Astrocyte of the cerebellum (primary cell): ENCODE measurements at places on chromosomes 2 and 18.

- no peak for DNase-seq
These were observed 250.6 kb upstream of the KCNJ3 start for GRCh38 chr2:154447727-154448418.

GRCh38 chr2:118321432-118322105 lies 233.3 kb downstream of the INSIG2 start:
- DNase-seq, result no peak

DNA sequence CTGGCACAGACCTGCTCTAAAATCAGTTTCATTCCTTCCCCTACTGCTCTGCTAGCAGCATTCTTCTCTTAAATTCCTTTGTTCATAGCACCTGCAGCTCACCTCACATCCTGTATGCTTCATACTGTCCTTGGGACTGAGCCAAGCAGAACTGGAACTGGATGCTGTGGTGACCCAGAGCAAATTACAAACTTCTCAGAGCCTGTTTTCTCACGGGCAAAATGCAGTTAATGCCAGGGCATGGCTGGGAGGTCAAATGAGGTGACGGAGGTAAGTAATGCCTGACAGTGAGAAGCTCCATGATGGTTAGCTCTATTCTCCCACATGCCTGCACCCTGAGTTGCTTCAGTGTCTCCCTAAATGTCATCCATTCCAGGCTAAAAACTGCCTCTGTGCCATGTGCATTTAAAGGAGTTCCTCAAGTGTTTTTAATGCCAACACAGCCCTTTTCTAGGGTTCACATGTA lies 29.7 kb downstream of the C2orf42 start:
- no peak for DNase-seq

GRCh38 chr2:9327873-9328352 lies 95.4 kb downstream of the ITGB1BP1 start:
- no peak for DNase-seq

DNA sequence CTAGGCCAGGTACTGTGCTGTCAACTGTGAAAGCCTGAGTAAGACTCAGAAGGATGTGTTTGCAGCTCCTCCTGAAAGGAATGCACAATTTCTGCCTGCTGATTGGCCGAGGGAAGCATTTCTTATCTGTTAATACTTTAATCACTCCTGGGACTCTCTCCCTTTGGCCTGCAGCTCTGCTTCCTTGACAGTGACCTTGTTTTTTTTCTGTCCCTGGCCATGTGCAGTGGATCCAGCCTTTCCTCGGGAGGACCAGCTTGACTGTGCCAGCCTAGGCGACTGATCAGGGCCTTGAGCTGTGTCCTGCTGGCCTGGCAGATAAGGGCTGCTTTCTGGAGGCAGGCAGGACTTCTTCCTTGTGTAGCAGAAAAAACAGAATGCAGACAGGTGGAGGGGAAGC lies 10.0 kb downstream of the RNF144A start:
- no peak for DNase-seq

GRCh38 chr18:48539406-48540250 lies 797 bp downstream of the CTIF start:
- no peak for DNase-seq

- no peak for DNase-seq
These were observed 40.2 kb downstream of the SLC14A1 start for GRCh38 chr18:45764000-45764686.

DNA sequence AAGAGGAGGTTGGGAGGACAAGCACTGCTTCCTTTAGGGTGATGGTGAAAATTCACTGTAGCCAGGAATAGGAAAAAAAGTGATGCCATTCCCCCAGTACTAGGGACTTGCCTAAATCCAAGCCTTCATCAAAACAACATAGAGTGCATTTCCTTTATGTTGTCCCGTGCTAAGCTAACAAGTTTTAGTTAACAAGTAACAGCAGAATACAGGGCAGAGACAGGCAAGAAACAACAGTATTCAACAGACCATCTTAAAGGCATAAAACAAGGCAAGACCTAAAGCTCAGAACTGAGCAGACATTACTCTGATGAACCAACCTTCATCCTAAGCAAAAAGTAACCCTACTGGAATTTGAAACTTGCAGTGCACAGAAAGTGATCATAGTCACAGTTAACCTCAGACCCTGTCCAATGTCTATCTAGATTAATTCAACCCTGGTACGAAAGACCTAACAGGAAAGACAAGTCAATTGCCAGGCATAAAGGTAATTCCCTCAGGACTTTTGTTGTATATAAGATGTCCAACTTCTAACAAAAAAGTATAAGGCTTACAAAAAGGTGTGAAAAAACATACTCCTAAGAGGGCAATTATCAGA lies 34.4 kb upstream of the GALNT1 start:
- DNase-seq, result no peak

GRCh38 chr2:240140920-240141319 lies 462 bp upstream of the OTOS start:
- no peak for DNase-seq

- DNase-seq, result no peak
These were observed 254.2 kb downstream of the EN1 start for GRCh38 chr2:118593257-118593656.

- DNase-seq, result no peak
These were observed 39.5 kb downstream of the RRM2 start for GRCh38 chr2:10161961-10162441.

DNA sequence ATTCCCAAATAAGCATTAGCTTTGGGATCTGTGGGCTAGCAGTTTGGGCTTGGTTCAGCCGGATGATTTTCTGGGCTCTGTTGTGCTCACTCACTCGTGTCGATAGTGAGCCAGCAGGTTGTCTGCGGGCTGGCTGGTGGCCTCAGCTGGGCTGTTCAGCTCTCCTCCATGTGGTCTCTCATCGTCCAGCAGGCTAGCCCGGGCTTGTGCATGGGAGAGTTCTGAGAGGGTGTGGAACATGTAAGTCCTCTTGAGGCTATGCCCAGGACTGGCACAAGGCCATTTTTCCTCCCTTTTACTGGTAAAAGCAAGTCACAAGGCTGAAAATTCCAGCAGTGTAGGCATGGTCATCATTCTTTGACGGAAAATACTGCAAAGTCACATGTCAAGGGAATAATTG lies 38.5 kb downstream of the NTSR2 start:
- DNase-seq, result no peak

DNA sequence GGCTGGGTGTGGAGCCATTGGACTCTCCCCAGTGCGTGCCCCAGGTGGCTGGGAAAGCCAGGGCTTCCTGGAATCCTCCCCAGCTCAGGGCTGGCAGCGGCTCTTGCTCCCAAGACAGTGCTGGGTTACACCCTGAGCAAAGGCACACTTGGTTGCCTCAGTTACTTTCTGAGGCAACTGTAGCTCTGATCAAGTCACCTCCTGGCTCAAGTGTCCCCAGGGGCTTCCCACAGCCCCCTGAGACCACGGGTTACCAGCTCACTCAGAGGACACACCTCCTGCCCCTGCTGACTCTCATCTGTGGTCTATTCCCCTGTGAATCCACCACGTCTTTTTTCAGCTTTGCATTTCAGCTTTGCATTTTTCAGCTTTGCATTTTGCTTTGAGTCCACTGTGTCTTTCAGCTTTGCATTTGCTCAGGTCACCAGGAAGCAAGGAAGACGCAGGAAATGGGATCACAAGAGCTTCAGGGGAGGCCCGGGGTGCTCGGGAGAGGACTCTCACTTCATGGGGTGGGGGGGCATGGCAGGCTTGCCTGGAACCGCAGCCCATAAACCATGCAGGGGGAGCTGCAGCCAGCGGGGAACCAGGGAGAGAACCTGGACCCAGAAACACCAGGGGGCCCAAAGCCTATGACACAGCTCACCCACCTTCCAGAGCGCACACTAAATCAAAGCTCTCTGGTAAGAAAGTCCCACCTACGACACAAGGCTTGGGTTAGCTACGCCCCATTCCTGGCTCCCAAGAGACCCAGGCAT lies 138.0 kb upstream of the ASB18 start:
- no peak for DNase-seq

GRCh38 chr2:33265584-33266338 lies 210.7 kb upstream of the RASGRP3 start:
- DNase-seq, result no peak

GRCh38 chr2:9678544-9678943 lies 47.7 kb upstream of the YWHAQ start:
- DNase-seq, result no peak
